Activated naive CD4-positive, alpha-beta T cell treated with anti-CD3 and anti-CD28 coated beads, Interleukin-2, amount 50 U/mL, for 72 hours (primary cell): ENCODE measurements at places on chromosomes 3 and 15.
A peak's percentile ranks its signal among the peaks of the same experiment; 100 is the strongest.

- no peak for DNase-seq
Observed at GRCh38 chr15:26083896-26084295, 220.8 kb upstream of the ATP10A start.

GRCh38 chr3:13650210-13651056, 101.5 kb downstream of the FBLN2 start:
- peak; percentile 88 for DNase-seq

GRCh38 chr3:31423482-31423881, 109.2 kb upstream of the STT3B start:
- DNase-seq = no peak

GRCh38 chr15:73575636-73576247, 57.4 kb downstream of the NPTN start:
- no peak for DNase-seq

DNA sequence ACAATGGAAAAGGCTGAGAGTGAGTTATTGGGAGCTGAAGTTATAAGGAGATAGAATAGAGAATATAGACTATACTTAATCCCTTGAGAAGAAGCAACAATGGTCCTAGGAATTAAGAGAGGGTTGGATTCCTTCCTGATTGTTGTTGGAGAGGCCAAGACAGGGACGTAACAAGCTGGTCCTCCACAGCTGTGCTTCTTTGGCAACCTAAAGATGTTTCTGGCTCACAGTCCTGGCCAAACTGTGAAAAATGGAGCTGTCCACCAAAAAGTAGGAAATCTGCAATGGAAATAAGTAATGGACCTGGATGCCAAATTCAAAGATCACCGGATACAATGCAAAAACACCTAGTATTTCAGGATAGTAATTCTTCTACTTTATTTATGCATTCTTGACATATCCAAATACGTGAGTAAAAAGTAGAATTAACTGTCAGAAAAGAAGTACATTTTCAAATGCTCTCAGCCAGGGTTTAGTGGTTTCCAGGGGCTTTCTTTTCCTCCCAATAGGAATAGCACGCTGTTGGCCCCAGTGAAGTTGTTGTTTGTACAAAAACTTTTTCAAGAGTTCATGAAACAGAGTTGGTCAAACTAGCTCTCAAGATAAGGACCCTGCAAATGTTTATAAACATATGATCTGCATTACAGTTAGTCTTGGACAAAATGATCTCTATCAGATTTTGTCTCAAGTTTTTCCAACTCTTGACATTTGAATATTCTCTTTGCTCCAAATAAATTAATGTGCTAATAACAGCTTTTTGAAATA, 28.3 kb downstream of the CERS3 start:
- no peak for DNase-seq

- DNase-seq = no peak
Observed at GRCh38 chr3:152392272-152392880, 123.6 kb downstream of the MBNL1 start.

- DNase-seq = no peak
Observed at GRCh38 chr3:14563946-14564539, 23.9 kb upstream of the GRIP2 start.

DNA sequence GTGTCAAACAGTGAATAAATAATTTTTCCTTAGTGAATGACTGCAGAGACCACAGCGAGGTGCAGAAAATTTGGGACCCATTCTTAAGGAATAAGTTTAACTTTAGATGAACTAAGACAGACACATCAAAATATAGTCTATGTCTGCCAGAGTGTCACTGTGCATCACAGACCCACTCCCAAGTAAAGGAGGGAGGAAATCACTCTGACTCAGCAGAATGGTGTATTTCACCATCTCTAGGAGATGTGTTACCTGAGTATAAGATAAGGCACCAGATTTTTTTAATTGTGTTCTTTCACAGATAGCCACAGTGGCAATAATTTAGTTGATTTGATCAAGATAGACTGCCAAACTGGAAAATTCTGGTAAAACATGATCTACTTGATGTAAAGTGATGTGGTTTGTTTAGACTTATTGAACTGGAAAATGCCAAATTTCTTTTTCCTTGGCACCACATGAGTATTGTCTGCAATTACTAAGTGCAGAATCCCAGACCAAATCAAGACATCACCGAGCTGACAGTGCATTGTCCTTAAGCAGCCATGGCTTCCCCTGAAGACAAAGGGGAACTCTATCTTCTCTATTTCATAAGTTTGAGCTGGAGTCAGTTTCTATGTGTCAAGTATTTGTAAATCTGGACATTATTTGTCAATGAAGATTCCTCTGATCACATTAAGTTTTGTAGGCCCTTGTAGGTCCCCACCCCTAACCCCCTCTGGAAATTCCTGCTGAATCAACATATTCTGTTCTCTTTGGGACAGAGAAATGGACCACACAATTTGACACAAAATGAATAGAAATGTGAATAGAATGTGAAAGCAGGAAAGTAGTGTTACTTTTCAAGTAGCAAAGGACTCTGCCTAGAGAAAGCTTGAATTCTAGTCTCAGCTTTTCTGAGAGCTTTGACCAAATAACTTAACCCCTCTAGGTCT, 47.6 kb downstream of the TIPARP start:
- DNase-seq = no peak

DNA sequence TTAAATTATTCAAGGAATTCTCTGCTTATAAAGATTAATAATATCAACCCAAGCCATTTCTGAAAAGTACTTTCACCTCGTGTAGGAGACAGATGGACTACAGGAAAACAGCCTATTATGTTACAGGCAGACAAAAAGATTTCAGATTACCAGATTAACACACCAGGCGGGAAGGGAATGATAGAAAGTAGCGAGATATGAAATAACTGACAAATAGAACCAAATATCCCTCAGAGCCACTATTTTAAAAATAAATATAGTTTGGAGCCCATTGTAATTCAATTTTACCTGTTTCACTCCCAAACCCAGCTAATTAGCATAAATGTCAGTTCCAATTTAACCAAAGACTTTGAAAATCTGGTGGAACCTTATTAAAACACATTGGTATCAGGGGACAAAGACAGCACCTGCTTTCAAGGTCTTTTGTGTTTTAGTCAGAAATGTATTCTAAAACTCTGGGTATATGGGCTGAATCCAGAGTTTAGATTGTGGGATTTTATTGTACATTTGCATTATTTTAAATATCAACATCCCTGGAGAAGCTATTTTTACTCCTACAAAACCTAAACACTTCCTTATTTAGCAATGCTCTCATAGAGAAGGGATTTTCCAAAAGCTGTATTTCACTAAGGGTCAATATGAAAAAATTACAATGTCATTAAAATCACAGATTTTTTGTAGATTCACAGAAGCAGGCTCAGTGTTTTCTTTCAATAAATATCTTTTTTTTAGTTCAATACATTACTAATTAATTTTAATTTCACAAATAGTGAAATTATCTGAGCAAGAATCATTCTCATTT, 138.4 kb downstream of the TNIK start:
- no peak for DNase-seq

- DNase-seq = no peak
Observed at GRCh38 chr3:108357042-108357441, 60.7 kb downstream of the HHLA2 start.

- no peak for DNase-seq
Observed at GRCh38 chr3:33146791-33147445, 33.1 kb downstream of the CRTAP start.

DNA sequence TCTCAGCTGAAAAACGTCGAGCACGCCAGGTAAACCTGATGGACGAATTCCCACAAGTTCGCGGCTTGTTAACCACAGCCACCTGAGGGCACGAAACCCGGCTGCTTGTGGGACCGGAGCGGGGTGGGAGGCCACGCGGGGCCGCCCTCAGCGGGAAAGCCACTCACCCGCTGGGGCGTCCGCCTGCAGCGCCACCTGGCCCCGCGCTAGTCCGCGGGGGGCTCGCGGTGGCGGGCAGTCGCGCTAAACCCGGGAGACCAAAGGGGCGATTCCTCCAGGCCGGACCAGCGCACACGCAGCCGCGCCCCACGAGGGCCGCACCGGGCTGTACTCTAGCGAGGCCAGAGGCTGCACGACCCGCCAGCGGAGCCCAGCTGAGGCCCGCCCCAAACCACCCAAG, 15.7 kb upstream of the CFAP161 start:
- no peak for DNase-seq

GRCh38 chr3:26406636-26407035, 215.9 kb upstream of the LRRC3B start:
- no peak for DNase-seq

GRCh38 chr15:90581771-90582352, 52.1 kb downstream of the CRTC3 start:
- no peak for DNase-seq

- peak; percentile 15 for DNase-seq
Observed at GRCh38 chr3:108091498-108092250, 843 bp upstream of the CD47 start.
